ENCODE measurements at places on chromosomes 4 and X. TPM values are rescaled to one million over a fixed set of nuclear protein-coding genes. Genes with fewer than 3 reads are reported as not detected.

BEX1 gene
- total RNA-seq, result not detected

CENPVL2 gene
- total RNA-seq, result not detected

SMIM10L2A gene
- total RNA-seq, result 3.3 TPM

ALAS2 gene
- not detected for total RNA-seq

CHRDL1 gene
- total RNA-seq, result not detected

NHS gene
- 5.0 TPM for total RNA-seq

SSX3 gene
- total RNA-seq, result not detected

LDOC1 gene
- total RNA-seq, result 14.2 TPM

ATOH1 gene
- total RNA-seq, result not detected

DMRTC1B gene
- not detected for total RNA-seq

CLCN4 gene
- total RNA-seq, result 3.4 TPM

ERCC6L gene
- total RNA-seq, result 7.1 TPM

TLR10 gene
- not detected for total RNA-seq

USP51 gene
- total RNA-seq, result 0.67 TPM

COL4A6 gene
- 157 TPM for total RNA-seq

EDNRA gene
- 0.35 TPM for total RNA-seq

ETDA gene
- not detected for total RNA-seq

SYN1 gene
- total RNA-seq, result not detected

USP26 gene
- total RNA-seq, result not detected

MRFAP1L1 gene
- total RNA-seq, result 37.4 TPM

SPANXD gene
- not detected for total RNA-seq

ADGRG4 gene
- not detected for total RNA-seq

PDS5A gene
- total RNA-seq, result 92.7 TPM

RNF212 gene
- 13.3 TPM for total RNA-seq

UGDH gene
- 358 TPM for total RNA-seq

ATP8A1 gene
- total RNA-seq, result 7.9 TPM

FAM133A gene
- total RNA-seq, result 2.1 TPM

NPY5R gene
- not detected for total RNA-seq

ZDHHC15 gene
- not detected for total RNA-seq

RTL9 gene
- total RNA-seq, result 0.02 TPM

TBC1D9 gene
- total RNA-seq, result 7.5 TPM

IQCM gene
- 0.52 TPM for total RNA-seq

YY2 gene
- 2.3 TPM for total RNA-seq

RNF175 gene
- not detected for total RNA-seq

TCEAL6 gene
- not detected for total RNA-seq

STATH gene
- not detected for total RNA-seq

HS3ST1 gene
- total RNA-seq, result 4.6 TPM

MTMR1 gene
- total RNA-seq, result 19.8 TPM

F11 gene
- not detected for total RNA-seq

ARHGAP6 gene
- total RNA-seq, result not detected

GPR119 gene
- not detected for total RNA-seq

CFAP99 gene
- not detected for total RNA-seq

SERTM2 gene
- total RNA-seq, result not detected

BANK1 gene
- total RNA-seq, result 0.05 TPM

H2BW2 gene
- not detected for total RNA-seq

GLUD2 gene
- 0.35 TPM for total RNA-seq

GUCY1A1 gene
- total RNA-seq, result 0.92 TPM

ASMT gene
- total RNA-seq, result not detected

TEX11 gene
- total RNA-seq, result 0.12 TPM

FDCSP gene
- not detected for total RNA-seq

SPANXA2 gene
- total RNA-seq, result not detected

CITED1 gene
- not detected for total RNA-seq

DCAF8L2 gene
- not detected for total RNA-seq
